ENCODE measurements at places on chromosomes 6 and 20.
A peak's percentile ranks its signal among the peaks of the same experiment; 100 is the strongest.

DNA sequence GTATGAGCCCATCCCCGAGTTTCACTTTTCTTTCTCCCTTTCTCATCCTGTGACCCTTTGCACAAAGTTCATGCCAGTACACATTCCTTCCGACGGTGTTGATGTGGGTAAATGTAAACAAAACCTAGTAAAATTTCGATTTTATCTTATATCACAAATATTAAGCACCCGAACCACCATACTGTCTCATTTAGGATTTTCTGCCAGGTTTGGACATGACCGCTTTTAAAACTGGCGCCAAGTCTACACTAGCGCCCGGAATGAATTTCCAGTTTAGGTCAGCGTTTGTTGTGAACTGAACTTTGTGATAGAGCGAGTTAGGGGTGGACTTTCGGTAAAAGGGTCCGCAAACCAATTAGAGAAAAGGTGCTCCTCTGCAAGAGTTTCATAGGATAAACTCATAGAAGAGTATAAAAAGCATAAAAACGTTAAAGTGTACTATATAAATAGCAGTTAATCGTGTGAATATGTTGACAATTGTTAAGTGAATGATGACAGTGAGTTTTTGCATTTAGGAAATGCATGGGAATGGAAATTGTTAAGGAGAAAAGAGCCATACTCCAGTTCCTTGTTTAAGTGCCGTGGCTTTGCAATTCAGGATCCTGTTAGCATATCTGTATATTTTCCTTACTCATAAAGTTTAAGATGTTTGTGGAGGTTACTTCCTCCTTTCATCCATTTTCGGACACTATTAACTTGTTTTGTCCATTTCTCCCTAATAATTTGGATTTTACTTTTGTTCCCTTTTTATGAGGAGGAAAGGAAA, 937 bp downstream of the AKAP7 start:
- peak; percentile 12 for DNase-seq

- DNase-seq, result peak; percentile 29
Observed at GRCh38 chr6:29653452-29654038, 3.3 kb upstream of the MOG start.

DNA sequence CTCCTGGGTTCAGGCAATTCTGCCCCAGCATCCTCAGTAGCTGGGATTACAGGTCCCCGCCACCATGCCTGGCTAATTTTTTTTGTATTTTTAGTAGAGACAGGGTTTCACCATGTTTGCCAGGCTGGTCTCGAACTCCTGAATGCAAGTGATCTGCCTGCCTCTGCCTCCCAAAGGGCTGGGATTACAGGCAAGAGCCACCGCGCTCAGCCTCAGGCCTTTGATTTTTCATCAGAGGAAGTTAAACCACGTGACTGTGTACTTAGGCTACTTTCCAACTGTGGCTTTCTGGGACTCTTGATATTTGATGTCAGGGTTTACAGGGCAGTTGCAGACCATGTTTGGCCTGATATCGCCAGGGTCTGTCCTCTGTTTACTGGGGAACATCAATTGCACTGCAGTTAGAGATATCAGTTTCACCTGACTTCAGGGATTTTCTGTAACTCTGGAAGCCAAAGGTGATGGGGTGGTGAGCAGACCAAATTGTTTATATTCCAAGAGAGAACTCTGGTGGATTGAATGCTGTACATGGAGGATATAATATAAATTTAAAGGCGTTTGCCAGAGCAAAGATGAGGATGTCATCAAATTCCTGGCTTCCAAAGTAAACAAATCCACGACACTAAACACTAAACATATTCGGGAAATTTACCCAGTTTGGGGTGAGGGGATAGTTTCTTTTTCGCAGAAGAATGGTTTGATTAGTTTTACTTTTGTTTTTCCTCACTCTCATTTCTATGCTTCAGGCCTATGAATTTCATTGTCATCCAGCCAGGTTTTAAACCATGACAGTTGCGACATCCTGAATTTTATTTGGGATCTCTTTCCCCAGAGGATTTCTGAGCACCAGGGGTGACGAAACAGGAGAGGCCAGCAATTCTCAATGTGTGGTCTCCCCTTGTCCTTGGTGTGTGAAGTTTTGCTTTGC, 4.2 kb downstream of the PSMF1 start:
- DNase-seq, result no peak

DNA sequence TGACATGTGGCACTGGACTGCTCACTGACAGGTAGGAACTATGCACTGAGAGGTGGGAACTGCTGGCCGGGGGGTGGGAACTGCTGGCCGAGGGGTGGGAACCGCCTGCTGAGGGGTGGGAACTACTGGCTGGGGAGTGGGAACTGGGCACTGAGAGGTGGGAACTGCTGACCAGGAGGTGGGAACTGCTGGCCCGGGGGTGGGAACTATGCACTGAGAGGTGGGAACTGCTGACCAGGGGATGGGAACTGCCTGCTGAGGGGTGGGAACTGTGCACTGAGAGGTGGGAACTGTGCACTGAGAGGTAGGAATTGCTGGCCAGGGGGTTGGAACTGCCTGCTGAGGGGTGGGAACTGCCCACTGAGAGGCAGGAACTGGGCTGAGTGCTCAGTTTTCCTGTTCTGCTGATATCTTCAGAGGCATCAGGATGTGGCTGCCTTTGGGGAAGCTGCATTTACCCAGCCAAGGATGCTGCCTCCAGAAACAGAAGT, 90.2 kb downstream of the THBS2 start:
- no peak for DNase-seq

GRCh38 chr6:119110601-119111548, 32.4 kb upstream of the FAM184A start:
- peak; percentile 10 for DNase-seq

DNA sequence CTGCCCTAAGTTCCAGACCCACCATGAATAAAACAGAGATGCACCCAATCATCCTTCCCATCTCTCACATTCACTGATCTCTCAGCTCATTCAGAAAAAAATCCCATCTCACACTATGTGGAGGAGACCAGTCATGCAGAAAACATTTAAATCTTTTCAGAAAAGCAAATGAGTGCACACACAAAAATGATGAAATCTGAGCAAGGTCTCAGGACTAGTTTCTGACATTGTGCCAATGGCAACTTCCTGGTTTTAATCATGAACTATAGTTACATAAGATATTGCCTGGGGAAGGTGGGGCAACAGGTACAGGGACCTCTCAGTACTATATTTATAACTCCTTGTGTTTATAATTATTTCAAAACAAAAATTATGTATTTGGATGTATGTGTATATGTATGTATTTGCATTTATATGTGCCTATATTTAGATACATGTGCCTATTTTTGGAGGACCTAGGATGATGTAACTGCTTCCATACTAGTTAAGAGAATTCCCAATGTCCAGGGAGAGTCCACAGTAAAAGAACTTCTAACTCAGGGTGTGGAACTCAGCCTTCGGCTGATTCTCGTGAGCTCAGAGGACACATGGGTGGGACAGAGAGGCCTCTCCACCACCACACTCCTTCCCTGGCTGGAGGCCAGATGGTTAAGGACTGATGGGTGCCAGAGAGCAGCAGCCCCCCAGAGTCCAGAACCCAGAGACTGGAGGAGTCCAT, 71.7 kb upstream of the MAP3K4 start:
- DNase-seq, result peak; percentile 84

All from fibroblast of skin of left quadriceps (primary cell).